Stimulated activated CD4-positive, alpha-beta T cell treated with anti-CD3 and anti-CD28 coated beads, Interleukin-4, amount 100 ng/mL, for 24 hours (primary cell): ENCODE measurements at places on chromosomes 12 and 14.

DNA sequence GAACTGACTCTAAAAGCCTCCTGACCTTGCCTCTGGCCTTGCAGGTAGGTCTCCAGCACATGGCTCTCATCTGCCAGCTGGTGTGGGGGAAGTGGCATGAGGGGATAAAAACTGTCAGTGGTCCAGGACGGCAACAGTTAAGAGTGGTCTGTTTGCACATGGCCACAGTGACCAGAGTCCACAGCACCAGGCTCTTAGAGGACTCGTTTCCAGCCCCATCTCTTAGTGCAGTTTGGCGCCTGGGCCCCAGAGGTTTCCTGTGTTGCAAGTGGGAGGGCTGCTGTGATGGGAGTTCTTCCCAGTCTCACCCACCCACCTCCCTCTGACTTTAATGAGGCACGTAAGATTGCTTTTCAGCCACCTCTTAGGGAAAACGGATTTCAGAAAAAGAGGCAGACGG, 37.0 kb downstream of the APPL2 start:
- no peak for DNase-seq

DNA sequence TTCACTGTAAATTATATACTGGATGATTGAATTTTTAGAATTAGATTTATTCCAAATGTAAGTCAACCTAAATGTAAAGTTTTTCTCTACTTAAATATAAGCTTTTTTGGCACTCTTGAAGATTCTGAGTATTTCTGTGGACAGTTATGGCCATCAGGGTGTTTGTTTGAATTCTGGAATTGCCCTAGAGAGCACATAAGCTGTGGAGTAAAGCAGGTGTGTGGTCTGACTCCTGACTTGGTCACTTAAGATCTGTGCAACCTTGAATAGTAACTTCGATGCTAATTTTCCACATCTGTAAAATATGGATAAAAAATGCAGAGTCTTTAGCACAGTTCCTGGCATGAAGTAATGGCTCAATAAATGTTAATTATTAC, 64.4 kb downstream of the FUT8 start:
- no peak for DNase-seq

DNA sequence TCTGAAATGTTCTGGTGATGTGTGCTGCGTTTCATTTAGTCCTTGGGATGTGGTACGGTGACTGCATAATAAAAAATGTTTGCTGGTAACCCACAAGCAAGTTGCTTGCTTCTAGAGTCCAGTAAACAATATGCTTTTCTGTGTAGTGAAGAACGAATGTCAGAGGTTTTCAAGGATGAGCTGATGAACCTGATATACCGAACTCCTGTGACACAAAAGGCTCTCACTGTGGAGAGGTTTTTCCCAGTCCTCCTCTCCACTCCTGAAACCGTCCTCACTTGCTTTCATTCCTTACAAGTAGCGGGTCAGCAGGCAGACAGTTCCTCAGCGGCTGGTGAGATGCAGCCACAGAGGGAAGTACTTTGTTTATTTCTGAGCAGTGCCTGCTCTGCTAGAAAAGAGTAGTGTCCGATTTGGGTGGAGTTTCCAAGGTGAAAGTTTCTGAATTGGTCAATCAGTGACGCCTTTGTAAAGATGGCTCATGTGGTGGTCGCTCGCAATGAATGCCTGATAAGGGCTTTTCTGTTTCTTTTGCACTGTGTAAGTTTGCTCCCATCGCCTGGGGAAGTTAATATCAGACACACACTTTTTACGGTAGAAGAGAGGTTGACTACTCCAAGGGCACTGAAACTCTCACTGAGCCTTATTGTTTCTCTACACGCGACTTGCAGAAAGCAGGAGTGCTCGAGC, 3.0 kb downstream of the ETV6 start:
- DNase-seq = peak; percentile 13

DNA sequence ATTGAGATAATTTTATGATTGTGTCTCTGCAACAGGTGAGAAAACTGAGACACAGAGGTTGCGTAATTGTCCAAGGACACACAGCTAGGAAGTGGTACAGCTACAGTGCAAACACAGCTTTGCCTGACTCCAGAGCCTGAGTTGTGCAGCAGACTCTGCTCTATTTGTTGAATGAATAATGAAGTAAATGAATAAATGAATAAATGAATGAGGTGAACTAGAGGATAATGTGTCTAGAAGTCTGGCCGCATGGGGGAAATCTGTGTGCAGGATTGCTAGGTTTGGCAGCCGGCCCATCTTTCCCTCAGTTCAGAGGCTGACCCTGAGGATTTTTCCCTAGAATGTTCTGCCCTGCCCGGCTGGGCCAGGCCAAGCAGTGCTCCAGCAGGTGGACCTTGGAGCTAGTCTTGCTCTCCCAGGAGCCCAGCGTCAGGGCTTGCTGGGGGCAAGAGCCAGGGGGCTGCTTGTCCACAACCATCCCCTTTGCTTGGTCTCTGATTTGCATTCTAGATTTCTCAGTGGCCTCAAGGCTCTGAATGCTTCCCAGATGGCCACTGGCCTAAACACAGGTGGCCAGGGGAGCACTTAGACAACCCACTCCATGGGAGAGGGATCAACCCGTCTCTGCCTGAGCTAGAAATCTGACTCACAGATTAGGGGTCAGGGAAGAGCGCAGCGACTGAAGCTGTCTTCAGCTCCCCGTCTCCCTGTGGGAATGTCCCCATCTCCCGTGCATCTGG, 225.2 kb downstream of the C12orf75 start:
- no peak for DNase-seq

DNA sequence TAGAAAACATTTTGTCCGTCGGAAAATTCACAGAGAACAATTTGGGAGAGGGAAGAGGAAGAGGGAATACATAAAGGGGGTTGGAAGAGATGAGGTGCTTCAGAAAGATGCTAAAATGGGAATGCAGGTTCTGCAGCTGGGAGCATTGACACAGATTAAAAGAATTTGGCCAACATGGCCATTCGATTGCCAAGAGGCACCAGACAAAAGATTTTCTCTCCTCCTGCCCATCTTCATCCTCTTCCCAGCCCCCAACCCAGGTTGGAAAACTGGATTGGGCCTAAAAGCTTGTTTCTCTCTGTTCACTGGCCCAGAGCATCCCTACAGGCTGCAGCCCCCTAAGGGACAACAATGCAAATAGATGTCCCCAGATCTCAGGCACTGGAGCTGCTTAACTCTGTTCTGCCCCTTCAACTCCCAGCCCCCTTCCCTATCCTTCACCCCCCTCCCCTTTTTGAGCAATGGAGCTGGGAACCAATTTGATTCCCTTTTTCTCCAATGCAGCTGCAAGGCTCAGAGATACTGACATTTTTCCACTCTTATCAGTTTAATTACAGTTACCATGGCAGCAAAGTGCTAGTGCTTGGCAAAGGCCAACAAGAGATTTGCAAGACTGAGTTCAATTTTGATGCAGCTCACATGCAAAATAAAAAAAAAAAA, 1.9 kb downstream of the LMO3 start:
- DNase-seq = no peak

DNA sequence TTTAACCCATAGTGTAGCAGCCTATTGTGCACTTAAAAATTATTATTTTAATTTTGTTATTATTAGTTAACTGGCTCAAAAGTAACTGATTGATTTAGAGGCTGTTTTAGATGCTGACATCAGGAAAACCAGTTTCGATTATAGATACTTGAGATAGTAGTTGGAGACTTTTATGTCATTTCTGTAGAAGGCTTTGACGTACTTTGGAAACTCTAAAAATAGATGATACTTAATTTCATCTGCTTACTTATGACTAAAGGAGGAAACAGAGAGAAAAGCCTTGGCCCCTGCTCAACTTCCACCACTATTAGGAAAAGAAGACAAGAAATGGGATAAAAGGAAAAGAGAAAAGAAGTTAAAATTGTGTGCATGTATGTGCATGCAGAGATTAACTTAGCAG, 219.3 kb upstream of the HMGA2 start:
- no peak for DNase-seq

- no peak for DNase-seq
Observed at GRCh38 chr14:82595466-82595865, 1061.8 kb upstream of the SEL1L start.

GRCh38 chr12:100745378-100746071, 49.1 kb upstream of the ANO4 start:
- DNase-seq = no peak

DNA sequence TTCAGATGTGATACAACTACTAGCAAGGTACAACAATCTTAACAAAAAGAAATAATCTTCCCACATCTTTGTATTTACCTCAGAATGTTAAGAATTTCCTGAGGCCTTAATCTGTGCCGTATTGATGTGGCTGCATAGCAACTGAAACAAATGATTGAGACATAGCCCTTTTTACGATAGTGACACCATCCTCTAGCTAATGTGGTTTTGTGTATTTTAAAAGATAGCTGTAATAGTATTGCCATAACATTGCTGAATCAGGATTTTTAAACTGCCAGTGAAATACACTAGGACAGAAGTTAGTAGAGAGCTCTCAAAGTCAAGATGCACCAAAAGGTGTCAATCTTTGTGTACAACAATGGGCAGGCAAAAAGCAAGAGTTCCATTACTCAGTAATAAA, 11.9 kb downstream of the NPAS3 start:
- no peak for DNase-seq

DNA sequence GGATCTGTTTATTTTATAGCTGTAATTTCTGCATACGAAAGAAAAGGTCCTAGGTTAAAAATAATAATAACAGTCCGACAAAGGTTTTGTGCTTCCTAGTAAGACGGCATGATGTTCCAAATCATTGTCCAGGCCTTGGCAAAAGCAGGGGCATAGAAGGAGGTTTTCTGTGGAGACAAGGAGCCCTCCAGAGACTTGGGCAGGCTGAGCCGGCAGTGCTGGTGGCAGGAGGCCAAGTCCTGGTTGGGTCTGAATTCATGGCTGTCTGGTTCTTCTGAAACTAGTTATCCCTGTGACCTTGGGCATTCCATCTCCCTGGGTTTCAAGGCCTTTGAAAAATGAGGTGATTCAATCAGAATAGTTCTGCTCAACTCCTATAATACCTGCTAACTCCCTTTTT, 44.0 kb downstream of the KCNK13 start:
- no peak for DNase-seq

DNA sequence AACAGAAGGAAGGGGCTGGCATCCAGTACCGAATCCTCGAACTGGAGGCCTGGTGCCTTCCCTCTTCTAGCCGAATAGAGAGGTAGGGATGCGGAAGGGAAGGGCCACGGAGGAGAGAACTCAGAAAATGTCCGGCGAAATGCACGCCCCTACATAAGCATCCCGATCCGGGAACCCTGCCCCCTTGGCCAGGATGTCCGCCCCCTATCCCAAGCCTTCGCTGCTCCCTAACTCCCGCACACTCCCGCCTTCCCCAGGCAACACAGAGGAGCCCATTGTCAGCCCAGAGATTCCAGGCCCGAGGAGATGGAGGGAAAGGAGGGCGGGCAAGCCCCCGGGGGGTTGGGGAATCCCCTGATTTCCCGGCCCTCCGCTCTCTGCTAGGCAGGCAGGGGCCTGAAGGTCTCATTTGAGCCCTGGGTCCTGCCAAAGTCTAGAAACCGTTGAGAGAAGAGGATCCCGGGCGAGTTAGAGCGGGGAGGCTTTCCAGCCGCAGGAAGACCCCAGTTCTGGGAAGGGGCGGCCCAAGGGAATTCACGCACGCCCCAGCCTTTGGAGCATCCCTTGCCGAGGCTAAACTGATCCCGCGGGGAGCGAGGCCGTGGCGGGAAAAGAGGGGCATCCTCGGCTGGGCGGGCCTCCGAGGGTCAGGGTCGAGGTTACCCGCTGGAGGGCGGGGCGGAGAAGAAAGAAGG, 569 bp upstream of the ARHGEF40 start:
- no peak for DNase-seq

DNA sequence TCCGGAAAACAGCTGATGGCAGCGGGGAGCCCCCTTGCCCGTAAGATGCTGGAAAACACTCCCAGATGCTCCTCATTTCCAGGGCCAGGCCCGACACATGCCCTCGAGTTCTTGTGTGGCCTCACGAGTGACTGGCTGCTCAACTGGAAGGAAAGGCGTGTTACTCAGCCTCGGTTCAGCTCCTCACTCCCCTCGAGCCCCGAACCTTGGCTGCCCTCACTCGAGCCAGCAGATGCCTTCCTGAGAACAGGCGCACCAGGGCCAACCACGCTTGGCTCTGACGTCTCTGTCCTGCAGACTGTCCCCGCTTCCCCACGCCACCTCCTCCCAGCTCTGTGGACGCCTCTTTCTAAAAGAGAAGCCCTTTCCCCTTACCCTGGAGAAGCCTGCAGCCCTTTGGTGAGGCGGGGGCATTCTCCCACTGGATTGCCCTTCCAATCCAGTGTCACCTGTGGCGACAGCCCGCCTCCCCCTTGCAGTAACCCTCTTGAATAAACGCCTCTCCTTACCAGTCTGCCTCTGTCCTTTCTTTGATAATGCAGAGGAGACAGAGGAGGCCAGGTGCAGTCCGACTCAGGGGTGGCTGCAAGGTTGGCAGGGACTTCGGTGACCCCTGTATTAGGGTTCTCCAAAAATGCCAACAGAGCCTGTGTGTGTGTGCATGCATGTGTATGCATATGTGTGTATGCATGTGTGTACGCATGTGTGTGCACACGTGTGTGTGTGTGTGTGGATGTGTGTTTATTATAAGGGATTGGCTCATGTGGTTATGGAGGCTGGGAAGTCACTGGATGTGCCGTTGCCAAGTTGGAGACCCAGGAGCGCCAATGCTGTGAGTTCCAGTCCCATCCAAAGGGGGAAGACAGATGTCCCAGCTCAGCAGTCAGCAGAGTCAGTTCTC, 166.3 kb downstream of the KIF26A start:
- no peak for DNase-seq

GRCh38 chr14:50666772-50667683, 1.1 kb downstream of the SAV1 start:
- DNase-seq = peak; percentile 25

GRCh38 chr12:2094597-2094996, 41.8 kb downstream of the CACNA1C start:
- no peak for DNase-seq

DNA sequence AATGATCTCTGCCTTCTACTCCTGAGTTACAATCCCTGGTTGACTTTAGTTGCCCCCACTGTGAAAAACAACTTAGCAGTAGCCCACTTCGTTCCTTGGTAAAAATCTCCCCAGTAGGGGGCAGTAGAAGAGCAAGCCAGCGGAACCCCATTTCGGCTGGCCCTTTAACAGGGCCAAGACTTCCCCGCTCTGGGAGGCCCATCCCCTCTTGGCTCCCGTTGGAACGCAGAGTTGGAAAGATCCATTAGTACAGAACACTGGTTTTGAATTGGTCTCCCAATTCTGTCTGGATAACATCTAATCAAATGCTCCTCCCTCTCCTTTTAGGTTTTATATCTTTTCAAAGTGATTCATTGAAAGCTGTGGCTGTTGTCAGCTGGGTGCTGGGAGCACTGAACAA, 1133.3 kb downstream of the BCL11B start:
- peak; percentile 79 for DNase-seq
